ENCODE measurements at places on chromosomes 16 and 17.
A peak's percentile ranks its signal among the peaks of the same experiment; 100 is the strongest.

DNA sequence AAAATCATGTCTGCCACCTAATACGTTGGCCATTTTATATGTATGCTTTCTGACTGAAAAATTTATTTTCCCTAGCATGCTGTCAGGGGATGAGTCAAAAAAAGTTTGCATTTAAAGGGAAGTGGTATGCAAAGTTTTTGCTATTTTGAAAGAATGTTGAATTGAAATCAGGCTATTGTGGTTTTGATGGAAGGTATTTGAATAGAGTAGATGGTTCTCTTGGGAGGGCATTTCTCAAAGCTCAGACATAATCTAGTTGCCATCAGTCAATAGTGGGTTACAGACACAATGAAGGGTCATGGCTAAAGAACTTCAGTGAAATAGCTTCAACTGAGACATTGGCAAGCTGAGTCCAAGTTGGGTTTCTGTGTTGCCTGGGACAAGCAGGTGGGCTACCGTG is 102.4 kb downstream of the MAP2K6 start:
- DNase-seq: peak; percentile 48

DNA sequence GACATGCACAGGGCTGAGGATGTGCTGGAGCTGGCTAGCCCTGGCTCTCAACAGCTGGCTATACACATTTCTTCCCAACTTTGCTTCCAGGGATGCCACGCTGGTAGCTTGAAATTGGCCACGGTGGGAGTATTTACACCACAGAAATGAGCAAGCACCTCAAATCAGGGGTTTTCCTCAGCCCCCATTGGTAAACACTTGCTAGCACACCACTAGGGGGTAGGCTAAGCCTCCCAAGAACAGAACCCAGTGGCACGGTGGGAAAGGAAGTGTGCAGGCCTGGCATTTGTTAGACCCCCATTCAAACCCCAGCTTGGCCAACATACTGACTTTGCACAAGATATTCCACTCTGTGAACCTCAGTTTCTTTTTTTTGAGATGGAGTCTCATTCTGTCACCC is 12.9 kb downstream of the DRC3 start:
- no peak for DNase-seq

DNA sequence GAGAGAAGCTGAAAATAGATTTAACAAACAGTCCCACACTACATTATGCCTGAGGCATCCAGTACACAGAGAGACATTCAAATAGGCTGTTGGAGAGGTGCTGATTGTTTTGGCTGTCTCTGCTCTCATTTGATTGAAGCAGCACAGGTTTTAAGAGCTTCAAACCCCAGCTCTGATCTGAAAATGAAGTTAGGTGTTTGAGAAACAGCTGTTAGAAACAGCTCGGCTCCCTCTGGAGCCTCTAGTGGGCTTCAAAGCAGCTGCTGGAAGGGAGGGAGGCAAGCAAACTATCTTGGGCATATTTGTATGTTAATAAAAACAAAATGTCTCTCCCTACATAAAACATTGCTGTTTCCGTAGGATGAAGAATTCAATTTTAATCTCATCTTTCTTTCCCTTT is 607.3 kb upstream of the GOT2 start:
- no peak for DNase-seq

GRCh38 chr17:52147431-52147830 is 11.1 kb downstream of the CA10 start:
- DNase-seq: peak; percentile 49

GRCh38 chr17:82648742-82649331 is 593 bp upstream of the WDR45B start:
- no peak for DNase-seq

DNA sequence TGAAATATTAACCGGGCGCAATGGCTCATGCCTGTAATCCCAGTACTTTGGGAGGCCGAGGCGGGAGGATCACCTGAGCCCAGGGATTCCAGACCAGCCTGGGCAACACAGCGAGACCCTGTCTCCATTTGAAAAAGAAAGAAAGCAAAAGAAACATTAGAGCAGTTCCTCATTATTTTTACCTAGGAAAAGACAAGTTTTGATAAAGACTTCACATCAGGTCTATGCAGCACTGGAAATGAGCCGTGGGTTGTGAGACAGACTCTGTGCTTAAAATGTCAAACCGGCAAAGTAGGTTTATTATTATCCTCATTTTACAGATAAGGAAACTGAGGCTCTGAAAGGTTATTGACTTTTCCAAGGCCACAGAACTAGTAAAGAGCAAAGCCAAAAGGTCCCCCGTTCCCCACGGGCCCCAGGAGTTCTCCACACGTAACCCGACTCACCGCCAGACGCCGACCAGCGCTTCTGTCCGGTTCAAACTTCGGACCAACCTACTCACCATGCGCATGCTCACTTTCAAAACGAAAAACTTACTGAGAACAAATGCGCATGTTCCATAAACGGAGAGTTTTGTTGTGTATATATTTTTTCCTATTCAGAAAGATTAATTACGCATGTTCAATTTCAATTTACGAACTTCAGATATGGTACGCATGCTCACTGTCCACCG is 356 bp downstream of the TUBD1 start:
- DNase-seq: no peak

- peak; percentile 73 for DNase-seq
These were observed 9.1 kb upstream of the ARL5C start for GRCh38 chr17:39174920-39175694.

DNA sequence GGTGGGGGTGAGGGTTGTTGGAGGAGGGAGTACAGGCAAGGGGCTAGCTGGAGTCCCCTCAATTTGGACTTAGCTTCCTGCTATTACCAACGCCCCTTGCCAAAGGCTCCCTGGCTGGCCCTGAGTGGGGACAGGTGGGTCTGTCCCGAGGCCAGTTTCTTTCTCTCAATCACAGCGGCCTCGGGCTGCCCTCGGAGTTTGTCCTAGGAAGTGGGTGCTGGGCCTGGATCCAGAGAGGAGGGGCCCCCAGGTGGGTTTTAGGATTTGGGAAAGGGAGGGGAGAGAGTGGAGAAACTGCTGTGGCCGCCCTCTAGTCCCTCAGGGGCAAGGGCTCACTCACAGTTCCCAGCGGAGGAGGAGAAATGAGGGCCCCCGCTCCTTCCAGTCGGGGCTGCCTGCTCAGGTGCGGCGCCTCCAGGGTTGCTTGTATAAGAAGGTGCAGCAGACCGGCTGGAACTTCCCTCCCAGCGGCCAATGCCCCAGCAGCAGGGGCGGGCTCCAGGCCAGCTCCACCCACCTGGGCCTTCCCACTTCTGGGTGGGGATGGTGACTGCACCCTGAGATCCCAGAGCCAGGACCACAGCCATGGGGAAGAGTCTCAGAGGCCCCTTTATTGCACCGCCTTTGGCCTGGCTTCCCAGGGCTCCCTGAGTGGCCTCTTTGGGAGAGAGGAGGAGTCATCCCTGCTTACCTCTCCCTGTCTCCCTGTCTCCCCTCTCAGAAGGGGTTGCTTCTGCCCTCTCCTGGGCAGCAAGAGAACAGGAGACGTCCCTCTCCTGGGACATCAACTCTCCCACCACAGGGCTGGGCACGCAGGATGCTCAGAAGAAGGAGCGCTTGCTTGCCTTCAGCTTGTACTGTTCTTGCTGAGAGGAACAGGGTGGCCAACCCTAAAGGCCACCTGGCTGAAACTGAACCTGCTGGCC is 112.0 kb upstream of the SMURF2 start:
- peak; percentile 59 for DNase-seq

GRCh38 chr16:52114379-52114778 is 432.6 kb downstream of the TOX3 start:
- peak; percentile 71 for DNase-seq

GRCh38 chr16:21638573-21638975 is 13.8 kb downstream of the IGSF6 start:
- no peak for DNase-seq

GRCh38 chr16:55672471-55672870 is 16.7 kb downstream of the SLC6A2 start:
- no peak for DNase-seq
